Ascending aorta (tissue), 2 donors: ENCODE measurements at places on chromosomes 3 and 15.

- peak; percentile 79 for DNase-seq
Measured at GRCh38 chr3:48222616-48223513, at the start of gene CAMP. Gene CAMP, plus strand, starts transcription at chr3:48223495. Its CDS starts 17 bp downstream, at chr3:48223512.

GRCh38 chr3:31882431-31882830 lies 98.6 kb downstream of the OSBPL10 start:
- DNase-seq, result no peak

DNA sequence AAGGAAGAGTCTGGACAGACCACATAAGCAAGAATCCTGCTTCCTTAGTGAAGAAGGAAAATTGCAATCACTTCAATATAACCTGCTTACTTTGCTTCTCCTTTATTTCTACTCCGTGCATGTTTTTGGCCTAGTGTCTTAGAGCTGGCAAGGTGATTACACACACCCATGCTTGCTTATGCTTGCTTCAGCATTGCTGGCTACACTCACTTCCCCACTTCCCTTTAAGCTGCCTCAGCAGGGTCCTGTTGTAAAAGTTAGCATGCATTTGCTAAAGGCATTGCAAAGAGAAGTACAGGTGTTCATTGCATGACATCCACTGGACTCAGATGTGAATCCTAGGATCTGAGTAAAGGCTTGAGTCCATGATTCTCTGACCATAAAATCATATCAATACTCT lies 47.5 kb upstream of the STT3B start:
- DNase-seq, result no peak

DNA sequence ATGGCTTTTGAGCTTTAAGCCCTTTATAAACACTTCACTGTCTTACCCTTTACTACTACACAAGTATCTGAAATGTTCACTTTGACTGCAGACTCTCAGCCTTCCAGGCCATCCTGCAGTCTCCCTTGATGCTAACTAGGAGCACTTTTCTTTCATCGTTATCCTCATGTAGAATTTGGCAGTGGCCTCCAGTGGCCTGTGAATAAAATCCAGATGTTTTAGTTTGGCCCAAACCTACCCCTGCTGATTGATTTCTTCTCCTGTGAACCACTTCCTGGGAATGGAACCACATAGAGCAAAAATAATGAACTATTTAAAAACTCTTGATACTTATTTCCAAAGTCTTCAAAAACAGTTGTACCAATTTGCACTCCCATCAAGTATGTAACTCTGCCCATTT lies 271.9 kb downstream of the FEZF2 start:
- DNase-seq, result no peak

- peak; percentile 58 for DNase-seq
Measured at GRCh38 chr3:124272605-124273151, 280.8 kb upstream of the ROPN1 start.
